ENCODE measurements at places on chromosomes 16 and 17.

GRCh38 chr17:45788057-45788456 lies 3.9 kb downstream of the CRHR1 start:
- DNase-seq, result no peak

GRCh38 chr17:40243761-40244160 lies 24.7 kb downstream of the WIPF2 start:
- no peak for DNase-seq

- DNase-seq, result no peak
Measured at GRCh38 chr17:6475411-6475810, 31.2 kb downstream of the PIMREG start.

DNA sequence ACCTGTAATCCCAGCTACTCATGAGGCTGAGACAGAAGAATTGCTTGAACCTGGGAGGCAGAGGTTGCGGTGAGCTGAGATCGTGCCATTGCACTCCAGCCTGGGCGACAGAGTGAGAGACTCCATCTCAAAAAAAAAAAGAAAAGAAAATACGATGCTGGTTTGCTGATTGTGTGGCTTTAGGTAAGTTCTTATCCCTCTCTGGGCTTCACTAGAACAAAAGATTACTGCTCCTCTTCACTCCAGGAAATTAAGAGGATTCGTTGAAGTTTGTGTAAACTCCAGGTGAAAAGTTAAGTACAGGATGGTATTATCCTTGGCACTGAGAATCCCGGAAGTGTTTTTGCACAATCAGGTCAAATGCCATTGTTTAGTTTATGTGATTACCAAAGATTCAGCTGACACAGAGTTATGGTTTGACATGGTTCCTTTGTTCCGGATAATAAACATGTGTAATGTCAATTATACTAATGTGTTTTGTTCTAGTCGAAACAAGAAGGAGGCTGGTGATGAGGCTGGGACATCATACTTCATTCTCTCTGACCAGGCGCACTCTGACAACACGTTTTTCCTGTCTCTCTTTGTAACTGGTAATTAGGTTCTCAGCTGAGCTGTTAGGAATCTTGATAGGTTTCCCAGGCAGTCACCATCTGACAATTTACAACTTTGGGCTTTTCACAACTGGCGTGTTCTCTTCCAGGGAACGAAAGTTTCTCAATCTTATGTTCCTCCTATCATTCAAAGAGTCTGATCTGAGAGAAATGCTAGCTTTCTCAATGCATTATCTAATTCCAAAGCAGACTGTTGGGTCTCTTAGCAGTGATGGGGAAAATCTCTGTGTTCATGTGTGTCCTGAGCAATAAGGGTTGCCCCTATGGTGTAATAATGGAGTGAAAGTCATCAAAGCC lies 10.8 kb upstream of the TAOK1 start:
- no peak for DNase-seq

- DNase-seq, result no peak
Measured at GRCh38 chr16:70720425-70721201, 34.8 kb upstream of the MTSS2 start.
